ENCODE measurements at places on chromosomes 6 and 20.

GRCh38 chr6:7960141-7960540 is 49.6 kb upstream of the TXNDC5 start:
- no peak for DNase-seq

DNA sequence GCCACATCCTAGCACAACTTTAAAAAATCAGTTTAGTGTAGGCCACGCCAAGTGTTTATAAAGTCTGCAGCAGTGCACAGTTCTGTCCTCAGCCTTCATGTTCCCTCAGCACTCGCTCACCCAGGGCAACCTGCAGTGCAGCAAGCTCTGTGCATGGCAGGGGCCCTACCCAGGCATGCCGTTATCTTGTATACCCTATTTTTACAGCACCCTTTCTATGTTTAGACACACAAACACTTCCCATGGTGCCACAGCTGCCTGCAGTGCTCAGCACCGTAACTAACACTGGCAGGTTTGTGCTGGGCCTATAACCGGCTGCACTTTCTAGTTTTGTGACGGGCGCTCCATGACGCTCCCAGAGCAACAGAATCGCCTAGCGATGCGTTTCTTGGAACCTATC is 43.8 kb downstream of the ZBTB46 start:
- no peak for DNase-seq

GRCh38 chr20:40678286-40678875 is 10.7 kb downstream of the MAFB start:
- DNase-seq, result no peak

DNA sequence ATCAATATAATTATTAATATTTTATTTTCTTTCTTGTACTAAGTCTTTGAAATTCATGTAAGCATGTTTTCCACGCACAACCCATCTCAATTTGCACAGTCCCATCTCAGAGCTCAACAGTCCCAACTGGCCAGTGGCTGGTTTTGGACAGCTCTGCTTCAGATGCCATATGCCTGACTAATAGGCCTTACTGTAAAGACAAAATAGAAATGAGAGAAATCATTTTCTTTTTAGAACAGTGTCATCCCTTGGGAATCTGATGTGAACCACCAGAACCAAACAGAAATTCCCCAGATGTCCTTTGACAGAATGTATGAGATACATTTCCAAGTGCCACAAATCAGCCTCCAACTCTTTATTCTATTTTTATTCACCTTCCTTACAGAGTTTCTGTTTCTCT is 338.9 kb downstream of the ESR1 start:
- DNase-seq, result no peak

DNA sequence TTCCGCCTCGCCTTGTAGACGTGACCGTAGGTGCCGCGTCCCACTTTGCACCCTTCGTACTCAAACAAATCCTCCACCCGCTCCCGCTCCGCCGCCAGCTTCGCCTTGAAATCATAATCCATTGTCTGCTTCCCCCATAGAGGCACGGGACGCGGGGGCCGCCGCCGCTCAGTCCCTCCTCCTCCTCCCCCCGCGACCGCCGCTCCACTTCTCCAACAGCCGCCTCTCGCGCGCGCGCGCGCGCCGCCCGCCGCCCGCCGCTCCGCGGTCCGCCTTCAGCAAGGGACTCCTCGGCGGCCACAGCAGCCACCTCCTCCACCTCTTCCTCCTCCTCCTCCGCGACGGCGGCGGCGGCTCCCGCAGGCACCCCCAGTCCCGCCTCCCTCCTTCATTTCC is 256 bp downstream of the CDK19 start:
- DNase-seq, result no peak

GRCh38 chr6:53437557-53438202 is 88.9 kb upstream of the ELOVL5 start:
- peak; percentile 37 for DNase-seq

GRCh38 chr20:19913349-19913748 is 103.8 kb upstream of the NAA20 start:
- DNase-seq, result no peak

DNA sequence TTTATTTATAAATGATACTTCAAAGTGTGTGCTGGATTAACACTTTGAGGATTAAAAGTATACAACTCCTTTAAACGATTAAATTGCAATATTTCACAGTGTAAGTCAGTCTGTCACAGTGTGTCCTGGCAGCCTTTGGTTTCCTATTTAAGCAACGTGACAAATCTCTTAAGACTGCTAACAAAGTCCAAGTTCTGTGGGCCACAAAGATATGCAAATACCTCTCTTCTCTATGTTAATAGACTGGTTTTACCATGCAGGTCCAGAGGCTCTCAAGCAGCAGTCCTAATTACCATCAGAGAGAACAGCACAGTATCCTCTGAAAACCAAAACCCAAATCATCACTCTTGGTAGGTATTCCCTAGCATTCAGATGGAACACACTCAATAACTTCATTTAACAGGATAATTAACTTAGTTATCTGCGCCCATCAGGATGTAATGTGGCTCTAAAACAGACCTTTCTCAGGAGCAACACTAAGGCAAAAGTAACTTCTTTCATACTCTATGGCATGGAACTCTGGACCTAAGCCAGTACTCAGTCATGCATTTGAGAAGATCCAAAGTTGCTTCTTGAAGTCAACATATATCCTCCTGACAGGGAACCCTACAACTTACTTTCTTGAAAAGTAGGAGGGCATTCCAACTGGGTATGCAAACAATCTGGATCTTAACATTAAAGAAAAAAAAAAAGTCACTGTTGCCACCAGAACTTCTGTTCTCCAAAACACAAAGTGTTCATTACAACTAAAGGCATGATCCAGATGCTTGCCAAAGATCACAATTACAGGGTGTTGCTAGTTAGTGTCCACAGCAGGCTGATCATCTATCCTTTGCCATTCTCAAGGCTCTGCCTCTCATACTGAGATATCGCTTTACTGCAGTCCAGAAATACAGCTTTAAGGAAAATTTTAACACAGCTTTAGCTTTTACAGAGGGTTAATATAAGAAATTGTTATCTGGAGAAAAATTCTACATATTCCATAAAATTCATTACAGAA is 53.2 kb downstream of the MAN1A1 start:
- DNase-seq, result no peak
